ENCODE measurements at places on chromosomes 16 and 17.

DNA sequence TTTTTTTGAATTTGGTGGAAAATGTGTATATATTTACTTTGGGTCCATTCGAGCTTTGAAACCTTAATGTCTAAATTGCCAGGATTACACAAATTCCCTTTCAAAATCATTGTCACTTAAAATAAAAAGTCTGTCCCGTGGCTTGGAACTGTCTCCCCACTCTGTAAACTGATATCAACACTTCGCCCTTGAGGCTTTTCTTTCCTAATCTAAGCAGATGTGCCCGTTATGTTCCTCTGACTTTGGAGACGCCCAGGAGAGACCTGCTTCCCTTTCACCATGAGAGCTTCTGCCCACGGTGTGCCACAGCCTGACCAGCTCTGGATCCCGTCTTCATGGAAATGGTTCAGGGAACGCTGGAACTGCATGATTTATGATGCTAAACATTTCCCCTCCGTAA lies 151.3 kb downstream of the C16orf95 start:
- DNase-seq = no peak

- DNase-seq = no peak
These were observed 147.1 kb downstream of the WWOX start for GRCh38 chr16:78246559-78246958.

- DNase-seq = no peak
These were observed 80.0 kb downstream of the SPACA3 start for GRCh38 chr17:33071656-33072055.

GRCh38 chr16:71943887-71944286 lies 48.6 kb downstream of the IST1 start:
- no peak for DNase-seq

DNA sequence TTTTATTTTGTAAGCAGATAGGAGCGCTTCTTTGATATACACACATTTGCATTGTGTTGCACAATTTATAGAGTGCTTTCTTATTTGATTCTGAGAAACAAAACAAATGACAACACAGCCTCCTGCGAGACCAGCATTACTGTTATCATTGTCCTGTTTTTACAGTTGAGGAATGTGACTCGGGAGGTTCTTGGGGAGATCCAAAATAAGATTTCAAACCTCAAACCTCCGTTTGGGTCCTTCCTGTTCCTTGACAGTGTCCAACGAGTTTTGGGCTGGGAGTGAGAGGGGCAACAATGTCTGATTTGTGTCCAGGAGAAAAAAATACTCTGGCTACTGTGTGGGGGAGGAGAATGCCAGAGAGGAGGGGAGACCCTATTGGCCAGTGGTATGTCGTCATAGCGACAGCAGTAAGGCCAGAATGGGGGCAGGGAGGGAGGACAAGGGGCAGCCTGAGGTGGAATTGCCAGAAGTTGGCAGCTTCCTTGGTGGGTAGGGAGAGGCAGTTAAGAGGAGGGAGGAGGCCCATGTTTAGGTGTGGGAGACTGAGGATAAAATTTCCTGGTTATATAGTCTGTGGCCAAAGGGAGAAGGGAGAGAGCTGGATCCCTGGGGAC lies 45.5 kb downstream of the TMEM132E start:
- no peak for DNase-seq

DNA sequence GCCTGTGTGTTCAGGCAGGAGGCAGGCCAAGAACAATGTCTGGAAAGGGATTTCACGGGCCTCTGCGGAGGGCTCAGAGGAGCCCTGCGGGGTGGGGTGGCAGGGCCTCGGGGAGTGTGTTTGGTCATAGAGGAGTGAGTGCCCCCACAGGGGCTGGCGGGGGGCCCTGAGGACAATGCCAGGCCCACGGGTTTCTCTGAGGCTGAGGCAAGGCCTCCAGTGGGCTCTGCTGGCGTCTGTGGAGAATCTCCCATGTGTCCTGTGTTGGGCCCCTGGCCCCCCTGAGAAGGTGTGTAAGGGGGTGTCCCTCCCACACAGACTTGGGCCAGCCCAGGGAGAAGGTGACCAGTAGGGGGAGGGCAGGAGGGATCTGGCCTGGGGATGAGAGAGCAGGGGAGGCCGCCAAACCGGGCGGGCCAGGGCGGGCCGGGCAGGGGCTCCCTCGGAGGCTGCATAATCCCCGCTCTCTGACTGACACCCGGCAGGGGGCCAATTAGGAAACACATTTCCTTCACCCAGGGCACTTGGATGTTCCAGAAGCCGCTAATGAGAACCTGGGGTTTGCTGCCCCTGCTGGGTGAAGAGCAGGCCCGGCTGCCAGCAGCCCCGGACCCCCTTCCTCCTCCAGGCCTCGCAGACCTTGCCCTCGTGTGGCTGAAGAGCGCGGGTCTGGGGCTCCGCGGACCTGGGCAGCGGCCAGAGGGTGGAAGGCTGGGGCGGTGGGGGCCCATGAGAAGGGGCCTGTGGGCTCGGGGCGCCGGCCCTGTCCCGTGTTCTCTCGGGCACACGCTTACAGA lies 204.2 kb downstream of the NTN1 start:
- no peak for DNase-seq

- no peak for DNase-seq
These were observed 1.7 kb upstream of the SLC47A2 start for GRCh38 chr17:19718041-19718612.

- no peak for DNase-seq
These were observed 35.9 kb downstream of the FZD2 start for GRCh38 chr17:44593156-44593555.

DNA sequence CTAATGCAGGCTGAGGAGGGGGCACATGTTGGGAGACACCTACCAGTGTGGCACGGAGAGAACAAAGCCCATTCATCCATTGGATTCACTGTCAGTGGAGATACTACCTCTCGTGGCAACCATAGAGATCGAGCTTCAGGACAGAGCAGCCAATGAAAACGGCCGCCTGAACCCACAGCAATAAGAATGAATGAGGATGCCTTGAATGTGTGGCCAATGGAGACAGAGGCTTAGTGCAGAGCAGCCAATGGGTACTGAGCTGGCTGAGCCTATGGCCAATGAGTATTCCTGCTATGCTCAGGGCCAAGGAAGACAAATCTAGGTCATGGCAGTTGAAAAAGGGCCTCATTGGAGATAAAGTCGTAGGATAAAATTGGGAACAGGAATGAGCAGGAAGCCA lies 10.9 kb downstream of the ARHGEF15 start:
- DNase-seq = peak; percentile 76

- no peak for DNase-seq
These were observed 762 bp downstream of the PYCARD start for GRCh38 chr16:31201582-31202413.

DNA sequence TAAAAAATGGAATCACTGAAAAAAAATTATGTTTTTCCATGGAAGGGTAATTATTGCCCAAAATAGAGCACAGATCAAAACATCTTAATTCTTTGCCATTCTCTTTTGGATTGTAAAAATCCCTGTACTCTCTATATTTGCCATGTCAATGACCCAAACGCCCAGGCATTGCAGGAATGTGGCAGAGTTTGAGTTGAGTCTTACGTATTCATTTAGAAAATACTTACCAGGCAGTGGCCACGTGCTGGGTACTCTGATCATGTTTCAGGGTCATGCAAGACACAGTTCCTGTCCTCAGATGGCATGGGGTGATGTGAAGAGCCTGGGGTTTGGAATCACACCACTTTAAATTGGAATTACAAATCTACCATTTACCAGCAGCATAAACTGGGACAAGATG lies 267.7 kb downstream of the ABCC12 start:
- DNase-seq = no peak

DNA sequence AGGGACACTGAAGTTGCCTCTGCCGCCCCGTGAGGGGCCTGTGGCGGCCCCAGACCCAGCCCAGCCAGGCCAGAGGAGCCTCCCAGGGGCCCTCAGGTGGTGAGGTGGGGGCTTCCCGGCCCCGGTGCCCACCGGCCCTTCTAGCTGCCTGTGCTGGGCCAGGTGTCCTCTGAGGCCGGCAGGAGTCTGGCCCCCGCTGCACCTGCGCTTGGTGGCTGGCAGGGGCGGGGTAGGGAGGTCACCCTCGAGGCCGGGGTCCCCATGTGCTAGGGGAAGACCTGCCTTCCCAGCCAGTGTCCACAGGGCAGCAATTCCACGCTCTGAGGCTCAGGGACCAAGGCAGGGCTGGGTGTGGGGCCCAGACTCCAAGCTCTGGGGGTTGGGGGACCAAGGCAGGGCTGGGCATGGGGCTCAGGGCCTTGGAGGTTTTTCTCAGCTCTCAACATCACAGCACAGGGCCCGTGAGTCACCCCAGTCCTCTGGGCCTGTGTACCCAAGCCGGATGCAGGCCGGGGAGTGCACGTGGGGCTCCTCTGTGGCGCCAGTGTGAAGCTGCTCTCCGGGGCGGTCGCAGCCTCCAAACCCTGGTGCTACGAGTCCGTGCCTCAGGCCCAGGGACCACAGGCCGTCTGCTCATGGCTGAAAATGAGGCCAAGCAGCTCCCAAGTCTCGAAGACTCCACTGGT lies 1.3 kb upstream of the CCDC154 start:
- DNase-seq = no peak

DNA sequence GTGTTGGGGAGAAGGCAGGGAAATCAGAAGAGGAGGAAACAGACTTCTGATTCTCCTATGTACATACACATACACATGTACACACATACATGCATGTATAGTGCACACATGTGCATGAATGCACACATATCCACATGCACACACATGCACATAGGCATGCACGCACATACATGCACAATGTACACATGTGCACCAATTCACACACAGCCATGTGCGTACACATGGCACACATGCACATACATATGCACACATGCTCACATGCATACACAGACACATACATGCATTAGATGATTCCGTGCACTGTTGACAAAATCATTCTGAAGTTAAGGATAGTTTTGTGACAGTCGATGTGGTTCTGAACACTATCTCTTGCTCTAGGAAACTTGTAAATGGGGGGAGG lies 214.0 kb upstream of the CDH13 start:
- DNase-seq = no peak
